ENCODE measurements at places on chromosomes 4 and X.

GRCh38 chr4:74105656-74106280 is 6.8 kb upstream of the CXCL2 start:
- no peak for DNase-seq

DNA sequence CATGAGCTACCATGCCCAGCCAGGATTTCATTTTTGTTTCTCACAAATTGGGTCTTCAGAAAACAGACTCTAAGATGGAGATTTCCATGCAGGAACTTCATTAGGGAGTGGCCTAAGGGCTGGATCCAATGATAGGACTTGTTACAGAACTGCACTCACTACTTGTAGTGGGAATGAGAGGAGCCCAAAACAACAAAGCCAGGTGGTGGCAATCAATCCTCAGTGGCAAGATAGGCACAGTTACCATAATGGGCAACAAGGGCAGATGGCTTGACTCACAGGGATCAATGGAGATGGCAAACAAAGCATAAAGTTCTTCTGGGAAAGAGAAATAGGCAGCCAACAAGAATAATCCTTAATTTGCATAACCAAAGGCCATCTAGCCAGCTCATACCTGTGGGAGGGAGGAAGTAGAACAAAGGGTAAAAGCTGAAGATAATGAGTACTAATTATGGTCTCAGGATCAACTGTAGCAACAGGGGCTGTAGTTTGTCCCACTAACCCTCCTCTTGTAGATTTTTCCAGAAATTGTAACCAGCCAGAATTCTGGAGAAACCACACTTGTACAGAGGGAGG is 72.8 kb upstream of the MAPK10 start:
- DNase-seq = no peak

GRCh38 chrX:104696667-104697066 is 130.7 kb downstream of the IL1RAPL2 start:
- no peak for DNase-seq

DNA sequence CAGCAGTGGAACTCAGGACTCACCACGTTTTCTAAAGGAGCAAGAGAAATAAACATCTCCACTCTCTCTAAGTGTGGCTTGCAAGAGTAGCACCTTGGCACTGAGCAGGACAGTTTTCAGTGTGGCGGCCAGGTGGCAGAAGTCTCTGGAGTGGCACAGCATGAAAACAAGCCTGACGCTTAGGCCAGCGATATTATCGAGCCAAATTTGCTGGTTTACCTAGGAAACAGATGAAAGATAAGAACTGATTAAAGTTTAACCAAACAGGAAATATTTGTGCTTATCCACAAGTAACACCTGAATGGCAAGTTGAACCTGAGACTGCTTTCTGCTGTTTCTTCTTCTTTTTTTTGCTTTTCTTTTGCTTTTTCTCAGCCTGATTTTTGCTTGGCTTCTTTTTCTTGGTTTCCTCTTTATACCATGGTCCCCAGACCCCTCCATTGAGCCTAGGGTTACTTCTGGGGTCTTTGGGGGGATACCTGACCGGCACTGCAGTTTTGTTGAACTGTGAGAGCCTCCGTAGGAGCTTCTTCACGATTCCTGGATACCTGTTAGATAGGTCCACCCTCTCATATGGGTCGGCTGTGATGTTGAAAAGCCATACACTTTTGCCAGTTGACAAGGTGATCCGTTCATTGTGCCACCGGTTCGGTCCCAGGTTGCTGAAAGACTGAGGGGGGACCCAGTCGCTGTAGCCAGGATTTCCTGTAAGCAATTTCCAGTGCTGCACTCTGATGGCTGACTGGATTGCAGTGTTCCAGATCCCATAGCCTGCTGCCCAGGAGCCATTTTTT is 77.3 kb downstream of the ARSJ start:
- no peak for DNase-seq

DNA sequence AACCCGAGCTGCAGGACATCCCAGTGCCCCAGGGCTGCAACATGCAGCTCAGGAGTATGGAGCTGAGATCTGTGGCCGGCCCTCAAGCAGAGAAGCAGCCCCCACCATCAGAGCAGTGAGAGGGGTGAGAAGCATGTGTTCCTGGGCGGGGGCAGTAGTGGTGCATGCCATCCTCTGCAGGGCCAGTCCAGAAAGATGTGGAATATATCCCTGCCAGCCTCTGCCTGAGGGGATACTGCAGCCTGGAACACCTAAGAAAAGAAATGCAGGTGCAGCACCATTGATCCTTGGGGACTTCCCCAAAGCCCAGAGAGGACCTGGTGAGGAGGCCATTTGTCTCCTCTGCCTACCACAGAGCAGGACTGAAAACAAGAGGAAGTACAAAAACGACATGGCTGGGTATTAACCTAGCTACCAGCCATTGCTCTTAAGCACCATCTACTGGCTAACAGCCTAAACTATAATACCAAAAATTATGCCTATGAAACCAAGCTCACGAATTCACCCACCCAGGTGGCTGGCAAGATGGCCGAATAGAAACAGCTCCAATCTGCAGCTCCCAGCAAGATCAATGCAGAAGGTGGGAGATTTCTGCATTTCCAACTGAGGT is 158.8 kb downstream of the ADGRA3 start:
- peak; percentile 4 for DNase-seq

DNA sequence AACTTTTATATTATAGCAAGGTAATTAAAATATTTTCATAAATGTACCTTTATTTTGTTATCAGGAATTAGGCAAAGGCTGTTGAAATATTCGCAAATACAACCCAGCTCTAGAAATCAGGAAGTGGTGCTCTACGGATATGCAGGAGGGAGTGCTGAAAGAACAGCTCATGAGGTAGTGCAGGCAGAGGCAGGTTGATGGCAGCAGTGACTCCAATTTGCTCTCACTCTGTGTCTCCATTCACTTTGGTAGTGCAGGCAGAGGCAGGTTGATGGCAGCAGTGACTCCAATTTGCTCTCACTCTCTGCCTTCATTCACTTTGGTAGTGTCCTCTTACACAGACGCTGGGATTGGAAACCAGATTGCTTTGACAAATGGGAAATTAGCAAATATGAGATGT is 277.9 kb downstream of the TRIML1 start:
- no peak for DNase-seq

GRCh38 chrX:18938710-18939109 is 45.2 kb downstream of the PHKA2 start:
- DNase-seq = no peak

DNA sequence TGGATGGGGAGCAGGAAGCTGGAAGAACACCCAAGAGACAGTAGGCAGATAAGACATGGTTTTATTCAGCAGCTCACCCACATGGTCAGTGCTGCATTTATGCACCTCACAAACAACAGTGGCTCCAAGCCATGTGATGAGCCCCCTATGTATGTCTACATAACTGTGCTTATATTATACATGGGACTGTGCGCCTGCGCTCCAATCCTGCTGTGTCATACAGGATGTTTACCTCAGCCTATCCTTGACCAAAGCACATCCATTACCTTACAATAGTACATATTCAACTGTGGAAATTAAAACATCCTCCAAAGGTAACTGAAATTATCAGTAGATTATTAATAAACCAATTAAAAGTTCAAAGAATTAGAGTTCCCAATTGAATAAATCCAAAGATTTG is 44.1 kb upstream of the SGMS2 start:
- peak; percentile 59 for DNase-seq

DNA sequence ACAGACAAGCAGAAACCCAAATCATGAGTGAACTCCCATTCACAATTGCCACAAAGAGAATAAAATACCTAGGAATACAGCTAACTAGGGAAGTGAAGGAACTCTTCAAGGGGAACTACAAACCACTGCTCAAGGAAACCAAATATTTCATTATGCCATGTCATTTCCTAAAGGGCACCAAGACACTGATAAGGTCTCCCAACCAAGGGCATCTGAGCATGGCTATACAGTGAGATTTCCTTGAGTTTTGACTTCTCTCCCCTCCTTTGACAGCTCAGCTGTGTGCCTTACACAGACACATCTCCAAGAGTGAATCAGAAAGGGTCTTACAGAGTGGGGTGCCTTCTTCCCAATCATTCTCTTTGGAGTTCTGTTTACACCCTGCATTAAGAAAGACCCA is 40.4 kb downstream of the PCDH7 start:
- no peak for DNase-seq

DNA sequence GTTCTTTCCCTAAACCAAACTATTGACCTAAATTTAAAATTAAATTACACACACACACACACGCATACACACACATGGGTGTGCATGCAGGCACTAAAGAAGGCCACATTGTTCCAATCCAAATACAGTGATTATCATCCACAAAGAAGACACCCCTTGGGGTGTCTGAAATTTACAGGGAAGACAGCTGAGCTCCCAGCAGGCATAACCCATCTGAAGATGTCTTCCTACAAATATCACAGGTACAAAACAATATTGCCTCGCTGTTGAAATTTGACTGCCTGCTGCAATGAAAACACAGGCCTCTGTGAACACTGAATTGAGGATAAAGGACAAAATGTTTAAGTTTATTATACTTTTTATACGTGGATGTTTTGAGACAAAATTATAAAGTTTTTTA is 50.2 kb upstream of the SLC7A11 start:
- DNase-seq = no peak

DNA sequence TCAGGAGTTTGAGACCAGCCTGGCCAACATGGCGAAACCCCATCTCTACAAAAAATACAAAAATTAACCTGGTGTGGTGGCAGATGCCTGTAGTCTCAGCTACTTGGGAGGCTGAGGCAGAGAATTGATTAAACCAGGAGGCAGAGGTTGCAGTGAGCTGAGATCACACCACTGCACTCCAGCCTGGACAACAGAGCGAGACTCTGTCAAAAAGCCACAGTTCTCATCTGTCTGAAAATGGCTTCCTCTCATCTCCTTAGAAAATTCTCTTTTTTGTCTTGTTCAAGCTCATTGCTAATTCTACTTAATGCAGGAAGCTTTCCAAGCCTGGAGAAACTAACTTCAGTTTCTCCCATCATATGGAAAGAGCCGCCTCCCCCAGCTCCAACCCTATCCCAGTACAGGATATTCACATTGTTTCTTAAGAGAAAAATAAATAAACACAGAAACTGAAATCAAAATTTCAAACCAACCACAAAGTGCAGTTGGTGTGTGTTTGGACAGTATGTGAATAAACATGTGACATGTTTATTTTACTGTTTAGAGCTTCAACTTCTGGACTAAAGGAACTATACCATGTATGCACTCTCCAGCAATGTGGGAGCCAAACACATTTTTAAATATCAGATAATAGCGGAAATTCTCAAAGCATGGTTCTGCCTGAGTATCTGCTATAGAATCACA is 55.0 kb upstream of the GAB1 start:
- no peak for DNase-seq

- DNase-seq = no peak
These were observed 103.1 kb downstream of the PAPSS1 start for GRCh38 chr4:107616838-107617389.

DNA sequence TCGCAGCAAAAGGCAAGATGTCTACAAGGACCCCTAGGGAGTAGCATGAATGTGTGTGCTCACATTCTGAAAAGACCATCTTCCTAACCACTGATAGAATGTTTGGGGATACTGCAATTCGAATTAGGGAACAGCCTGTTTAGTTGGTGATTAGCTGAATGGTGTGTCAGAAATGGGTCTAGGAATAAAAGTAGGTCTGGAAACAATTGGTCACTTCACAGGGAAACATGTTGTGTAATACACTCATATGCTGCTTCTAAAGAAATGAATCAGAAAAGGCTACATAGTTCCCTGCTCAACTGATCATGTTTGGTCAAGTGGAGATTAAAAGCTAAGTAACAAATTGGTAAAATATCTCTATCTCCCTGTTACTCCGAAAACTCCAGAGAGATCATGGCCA is 2362.4 kb upstream of the TENM3 start:
- DNase-seq = no peak

GRCh38 chrX:134670134-134670924 is 12.1 kb upstream of the PLAC1 start:
- no peak for DNase-seq

- no peak for DNase-seq
These were observed 12.5 kb upstream of the SEL1L3 start for GRCh38 chr4:25875281-25875745.

DNA sequence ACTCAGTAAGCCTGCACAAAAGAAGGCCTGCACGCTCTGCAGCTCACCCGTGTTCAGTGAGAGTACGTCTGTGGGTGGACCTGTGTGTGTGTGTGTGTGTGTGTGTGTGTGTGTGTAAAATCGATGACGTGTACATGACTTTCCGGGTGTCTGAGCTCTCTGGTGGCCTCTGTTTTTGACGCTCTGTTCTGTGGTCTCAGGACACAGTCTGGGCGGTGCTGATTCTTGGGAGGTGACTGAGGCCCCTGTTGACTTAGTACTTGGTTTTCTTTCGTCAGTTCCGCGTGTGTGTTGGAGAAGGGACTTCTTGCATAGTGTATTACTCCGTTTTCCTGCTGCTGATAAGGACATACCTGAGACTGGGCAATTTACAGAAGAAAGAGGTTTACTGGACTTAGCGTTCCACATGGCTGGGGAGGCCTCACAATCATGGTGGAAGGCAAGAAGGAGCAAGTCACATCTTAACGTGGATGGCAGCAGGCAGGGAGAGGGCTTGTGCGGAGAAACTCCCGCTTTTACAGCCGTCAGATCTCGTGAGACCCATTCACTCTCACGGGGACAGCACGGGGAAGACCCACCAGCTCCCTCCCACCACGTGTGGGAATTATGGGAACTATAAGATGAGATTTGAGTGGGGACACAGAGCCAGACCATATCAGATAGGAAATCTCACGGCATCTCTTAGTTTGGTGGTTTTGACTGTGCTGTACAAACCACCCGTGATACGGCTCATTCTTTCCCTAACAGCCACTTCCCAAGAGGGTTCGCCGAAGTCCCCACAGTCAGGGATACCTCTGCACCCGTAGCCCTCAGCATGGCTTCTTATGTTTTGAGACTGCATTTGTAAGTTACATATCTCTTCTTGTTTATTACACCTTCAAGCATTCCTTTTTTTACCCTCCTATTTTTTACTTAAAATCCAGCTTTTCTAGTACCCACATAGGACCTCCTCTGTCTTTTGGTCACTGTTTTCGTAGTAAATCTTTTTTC is 24.5 kb downstream of the UVSSA start:
- DNase-seq = no peak

DNA sequence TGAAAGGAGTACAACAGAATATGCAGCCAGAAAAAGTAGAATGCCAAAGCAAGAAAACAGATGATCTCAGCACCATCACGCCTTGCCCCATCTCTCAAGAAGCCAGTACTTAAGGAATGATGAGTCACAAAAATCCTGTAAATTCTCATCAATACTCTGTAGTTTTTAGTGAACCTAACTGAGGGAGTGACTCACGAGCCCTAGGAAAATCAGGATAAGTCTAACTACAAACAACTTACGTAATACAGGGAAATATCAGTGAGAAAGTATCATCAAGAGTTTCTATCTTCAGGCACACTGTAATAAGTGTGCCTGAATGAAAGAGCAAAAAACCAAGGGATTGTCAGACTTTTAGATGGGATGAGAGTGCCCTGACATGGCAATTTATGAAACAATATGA is 644.4 kb downstream of the STPG2 start:
- no peak for DNase-seq
